GM23248 (cell line): ENCODE measurements at places on chromosomes 6 and 20.

- no peak overlapping the region for H3K27ac ChIP-seq
- no peaks in the 10 kb centered on the region for H3K36me3 ChIP-seq
- peaks cover 21% of the 10 kb centered on the region for H3K4me1 ChIP-seq
- peak; percentile 19 for DNase-seq
Observed at GRCh38 chr6:4812068-4812467, 35.9 kb downstream of the CDYL start.

GRCh38 chr6:55778705-55779104 is 96.7 kb downstream of the BMP5 start:
- no peaks in the 10 kb centered on the region for H3K27me3 ChIP-seq
- H3K27ac ChIP-seq, result no peak overlapping the region
- no peaks in the 10 kb centered on the region for H3K4me1 ChIP-seq

DNA sequence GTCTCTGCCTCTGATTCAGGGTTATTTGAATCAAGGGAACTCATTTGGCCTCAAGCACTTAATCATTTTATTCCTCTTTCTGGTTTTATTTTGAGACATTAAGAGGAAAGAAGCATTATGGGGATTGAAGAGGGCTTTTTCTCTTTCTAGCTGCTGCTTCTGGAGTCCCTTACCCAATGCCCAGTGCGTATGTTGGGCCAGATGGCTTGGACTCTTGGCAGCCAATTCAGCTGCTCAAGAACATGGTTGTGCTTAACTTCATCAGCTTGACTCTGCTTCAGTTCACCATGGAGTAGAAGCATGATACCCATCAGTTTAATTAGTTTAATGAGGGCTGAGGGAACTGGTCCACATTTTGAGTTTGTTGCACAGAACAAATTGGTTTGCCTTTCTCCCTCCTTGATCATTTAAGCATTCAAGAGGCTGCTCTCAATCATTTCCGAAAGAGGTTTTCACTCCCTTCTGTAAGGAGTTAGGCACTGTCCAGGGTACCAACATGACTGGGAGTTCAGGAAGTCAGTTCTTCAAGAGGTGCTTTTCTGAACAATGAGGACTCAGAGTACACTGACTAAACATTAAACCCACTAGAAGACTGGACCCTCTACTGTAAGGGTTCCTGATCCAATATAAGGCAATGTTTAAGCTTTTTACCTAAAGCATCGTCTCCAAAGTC is 14.6 kb downstream of the PDYN start:
- H3K27ac ChIP-seq, result no peak overlapping the region
- no peaks in the 10 kb centered on the region for H3K36me3 ChIP-seq
- H3K4me3 ChIP-seq, result no peak overlapping the region
- peaks cover 79% of the 10 kb centered on the region for H3K27me3 ChIP-seq

DNA sequence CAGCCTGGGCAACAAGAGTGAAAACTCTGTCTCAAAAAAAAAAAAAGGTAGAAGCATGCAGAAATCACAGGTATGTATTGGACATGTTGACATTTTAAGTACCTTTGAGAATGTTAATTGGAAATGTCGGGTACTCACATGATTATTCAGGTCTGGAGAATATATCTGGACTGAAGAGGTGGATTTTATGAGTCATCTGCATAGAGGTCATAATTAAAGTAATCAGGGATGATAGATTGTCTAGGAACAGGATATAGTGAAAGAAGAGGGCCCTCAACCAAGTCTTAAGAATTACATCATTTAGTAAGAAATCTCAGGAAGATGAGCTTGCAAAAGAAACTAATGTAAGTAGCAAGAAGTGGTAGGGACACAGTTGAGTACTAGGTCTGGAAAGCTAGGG is 212.5 kb downstream of the UTRN start:
- DNase-seq, result peak; percentile 10
- H3K36me3 ChIP-seq, result peaks cover 24% of the 10 kb centered on the region
- no peak overlapping the region for H3K4me3 ChIP-seq
- H3K27ac ChIP-seq, result no peak overlapping the region
- no peaks in the 10 kb centered on the region for H3K27me3 ChIP-seq
- H3K4me1 ChIP-seq, result peaks cover 11% of the 10 kb centered on the region

- H3K36me3 ChIP-seq, result no peaks in the 10 kb centered on the region
- no peak overlapping the region for H3K4me3 ChIP-seq
- H3K27me3 ChIP-seq, result no peaks in the 10 kb centered on the region
- no peak overlapping the region for H3K27ac ChIP-seq
- peak; percentile 85 for DNase-seq
Observed at GRCh38 chr20:8116067-8116811, 15.8 kb upstream of the PLCB1 start.

DNA sequence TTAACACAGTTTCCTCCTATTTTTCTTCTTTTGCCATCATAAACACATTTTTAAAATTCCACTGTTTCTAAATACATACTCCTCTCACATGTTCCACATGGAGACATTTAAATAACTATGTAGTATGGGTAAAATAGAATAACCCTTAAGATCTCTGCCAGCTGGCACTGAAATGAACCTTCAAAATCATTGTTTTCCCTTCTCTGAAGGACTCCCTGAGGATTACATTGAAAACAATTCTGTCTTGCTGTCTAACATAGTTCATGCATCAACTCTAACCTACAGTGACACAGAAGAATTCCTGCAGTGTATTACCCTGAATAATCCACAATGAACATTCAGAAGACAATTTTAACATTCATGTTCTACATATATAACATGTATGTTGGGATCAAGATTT is 1361.8 kb upstream of the CITED2 start:
- no peak overlapping the region for H3K27ac ChIP-seq
- H3K4me3 ChIP-seq, result no peak overlapping the region
- no peak for DNase-seq
- no peaks in the 10 kb centered on the region for H3K27me3 ChIP-seq

- peak; percentile 52 for DNase-seq
- peak overlapping the region; percentile 13 for H3K4me3 ChIP-seq
- peaks cover 7% of the 10 kb centered on the region; the same call in 1 of the 2 replicates for H3K36me3 ChIP-seq
- peak overlapping the region; percentile 29 for H3K27ac ChIP-seq
- peaks cover 51% of the 10 kb centered on the region for H3K4me1 ChIP-seq
Observed at GRCh38 chr6:129644567-129645015, 65.4 kb downstream of the ARHGAP18 start.

DNA sequence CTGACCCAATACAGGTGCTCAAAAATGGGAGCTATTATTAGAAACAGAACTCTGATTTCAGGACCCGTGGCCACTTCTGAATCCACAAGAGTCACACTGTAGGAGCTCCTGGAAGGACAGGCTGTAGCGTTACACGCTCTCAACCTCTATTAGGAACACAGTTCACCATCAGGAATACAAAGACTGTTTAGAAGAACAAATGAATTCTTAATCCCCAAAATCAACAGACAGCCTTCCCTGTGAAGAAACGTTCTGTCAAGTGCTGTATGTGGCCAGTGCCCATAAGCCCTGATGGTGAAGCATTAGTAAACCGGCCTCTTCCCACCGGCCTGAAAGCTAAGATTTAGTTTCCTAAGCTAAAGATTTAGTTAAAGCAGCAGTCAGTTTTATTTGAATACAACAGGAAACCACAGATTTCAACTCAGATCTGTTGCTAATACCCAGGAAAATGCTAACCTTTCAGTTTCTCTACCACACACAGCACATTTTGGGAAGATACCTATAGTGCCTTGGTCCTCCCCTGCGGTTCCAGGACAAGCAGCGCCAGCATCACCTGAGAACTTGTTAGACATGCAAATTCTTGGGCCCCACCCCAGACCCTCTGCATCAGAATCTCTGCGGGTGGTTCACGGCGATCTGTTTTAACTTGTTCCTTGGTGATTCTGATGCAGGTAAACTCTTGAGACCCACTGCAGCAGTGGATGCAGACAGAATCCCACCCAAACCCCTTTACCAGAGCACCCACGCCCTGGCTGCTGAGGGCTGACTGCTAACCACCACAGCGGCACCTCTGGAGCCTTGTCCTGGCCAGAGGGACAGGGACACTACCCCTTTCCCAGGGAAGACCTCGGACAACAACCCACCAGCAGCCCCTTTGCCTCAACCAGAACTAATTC is 33.4 kb downstream of the MTRES1 start:
- peak; percentile 5 for DNase-seq
- no peak overlapping the region for H3K27ac ChIP-seq
- no peaks in the 10 kb centered on the region for H3K36me3 ChIP-seq
- no peaks in the 10 kb centered on the region for H3K27me3 ChIP-seq
- H3K4me3 ChIP-seq, result no peak overlapping the region
- H3K4me1 ChIP-seq, result peaks cover 11% of the 10 kb centered on the region

DNA sequence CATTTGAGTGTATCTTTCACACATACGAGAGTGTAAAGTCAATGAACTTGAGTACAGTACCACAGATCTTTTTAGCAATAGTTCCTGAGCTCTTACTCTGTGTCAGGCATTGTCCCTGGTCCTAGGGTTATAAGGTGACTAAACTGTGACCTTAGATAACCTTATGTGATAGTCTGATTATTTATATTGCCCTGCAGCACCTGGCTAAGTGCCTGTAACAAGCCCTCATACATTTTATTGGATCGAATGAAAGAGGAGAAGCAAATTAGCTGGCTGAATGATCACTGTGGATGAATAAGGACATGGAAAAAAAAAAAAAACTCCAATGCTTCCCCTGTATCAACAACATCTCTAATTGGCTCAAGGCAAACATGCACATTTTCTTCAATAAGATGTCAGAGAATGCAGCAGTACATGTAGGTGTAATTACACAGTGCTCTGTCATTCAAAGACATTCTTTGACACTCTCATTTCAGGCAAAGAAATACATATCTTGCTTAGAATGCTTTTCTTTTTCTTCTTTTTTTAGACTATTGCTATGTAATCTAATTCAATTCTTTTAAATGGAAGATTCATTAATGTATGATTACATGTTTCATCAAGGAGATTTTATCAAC is 153.4 kb downstream of the PHACTR1 start:
- H3K36me3 ChIP-seq, result no peaks in the 10 kb centered on the region
- DNase-seq, result no peak
- no peaks in the 10 kb centered on the region for H3K27me3 ChIP-seq
- peaks cover 15% of the 10 kb centered on the region for H3K4me1 ChIP-seq

DNA sequence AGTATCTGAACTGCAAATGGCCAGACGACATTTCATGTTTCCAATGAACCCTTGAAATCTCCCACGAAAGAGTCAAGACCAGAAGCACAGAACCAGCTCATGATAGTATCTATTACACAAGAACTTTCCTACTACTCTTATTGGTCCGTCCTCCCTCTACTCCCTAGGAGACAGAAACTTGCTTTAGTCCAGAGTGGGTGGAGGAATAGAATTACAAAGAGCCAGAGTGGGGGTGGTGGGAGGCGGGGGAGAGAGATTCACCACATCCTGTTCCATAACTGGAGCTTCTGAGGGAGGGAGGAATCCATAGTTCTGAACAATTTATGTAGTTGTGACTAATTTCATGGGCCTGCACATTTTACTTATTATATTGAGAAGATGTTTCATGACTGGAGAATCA is 18.5 kb upstream of the WFDC10A start:
- H3K27me3 ChIP-seq, result no peaks in the 10 kb centered on the region
- peak overlapping the region; percentile 25 for H3K4me3 ChIP-seq
- peaks cover 19% of the 10 kb centered on the region for H3K4me1 ChIP-seq
- no peaks in the 10 kb centered on the region for H3K36me3 ChIP-seq
- H3K27ac ChIP-seq, result peak overlapping the region; percentile 51

- H3K27me3 ChIP-seq, result no peaks in the 10 kb centered on the region
- no peaks in the 10 kb centered on the region for H3K4me1 ChIP-seq
- no peak for DNase-seq
- H3K36me3 ChIP-seq, result no peaks in the 10 kb centered on the region
Observed at GRCh38 chr6:144178323-144178722, 28.0 kb downstream of the STX11 start.

DNA sequence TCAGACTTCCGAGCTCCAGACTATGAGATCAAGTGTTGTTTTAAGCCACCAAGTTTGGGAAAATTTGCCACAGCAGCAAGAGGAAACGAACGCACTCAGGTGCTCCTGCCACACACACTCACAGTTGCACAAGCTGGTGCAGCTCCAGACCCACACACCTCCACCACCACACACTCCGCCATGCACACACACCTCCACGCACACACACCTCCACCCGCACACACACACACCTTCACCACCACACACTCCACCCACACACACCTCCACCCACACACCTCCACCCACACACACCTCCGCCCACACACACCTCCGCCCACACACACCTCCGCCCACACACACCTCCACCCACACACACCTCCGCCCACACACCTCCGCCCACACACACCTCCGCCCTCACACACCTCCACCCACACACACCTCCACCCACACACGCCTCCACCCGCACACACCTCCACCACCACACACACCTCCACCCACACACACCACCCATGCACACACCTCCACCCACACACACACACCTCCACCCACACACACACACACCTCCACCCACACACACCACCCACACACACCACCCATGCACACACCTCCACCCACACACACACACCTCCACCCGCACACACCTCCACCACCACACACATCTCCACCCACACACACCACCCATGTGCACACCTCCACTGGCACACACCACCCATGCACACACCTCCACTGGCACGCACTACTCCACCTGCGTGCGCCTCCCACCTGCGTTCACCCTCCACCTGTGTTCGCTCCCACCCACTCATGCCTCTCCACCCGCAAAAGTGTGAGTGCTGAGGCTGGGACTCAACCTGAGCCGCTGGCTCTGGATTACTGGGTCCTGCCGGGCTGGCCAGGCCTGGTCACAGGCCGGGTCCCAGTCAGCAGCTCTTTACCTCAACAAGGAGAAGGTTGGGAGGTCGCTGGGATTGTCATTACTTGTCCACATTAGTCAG is 175.6 kb downstream of the BMP7 start:
- peaks cover 17% of the 10 kb centered on the region; the same call in 1 of the 2 replicates for H3K27me3 ChIP-seq
- no peaks in the 10 kb centered on the region for H3K4me1 ChIP-seq
- no peaks in the 10 kb centered on the region for H3K36me3 ChIP-seq
- no peak overlapping the region for H3K4me3 ChIP-seq

GRCh38 chr20:36493051-36493800 is 48.1 kb upstream of the MYL9 start:
- peaks cover 55% of the 10 kb centered on the region for H3K4me1 ChIP-seq
- H3K27ac ChIP-seq, result peak overlapping the region; percentile 81
- no peaks in the 10 kb centered on the region for H3K27me3 ChIP-seq
- DNase-seq, result no peak
- no peak overlapping the region for H3K4me3 ChIP-seq

- peaks cover 8% of the 10 kb centered on the region for H3K4me1 ChIP-seq
- H3K27me3 ChIP-seq, result no peaks in the 10 kb centered on the region
- H3K27ac ChIP-seq, result no peak overlapping the region
- no peak for DNase-seq
Observed at GRCh38 chr20:10654630-10655029, 19.2 kb downstream of the JAG1 start.

DNA sequence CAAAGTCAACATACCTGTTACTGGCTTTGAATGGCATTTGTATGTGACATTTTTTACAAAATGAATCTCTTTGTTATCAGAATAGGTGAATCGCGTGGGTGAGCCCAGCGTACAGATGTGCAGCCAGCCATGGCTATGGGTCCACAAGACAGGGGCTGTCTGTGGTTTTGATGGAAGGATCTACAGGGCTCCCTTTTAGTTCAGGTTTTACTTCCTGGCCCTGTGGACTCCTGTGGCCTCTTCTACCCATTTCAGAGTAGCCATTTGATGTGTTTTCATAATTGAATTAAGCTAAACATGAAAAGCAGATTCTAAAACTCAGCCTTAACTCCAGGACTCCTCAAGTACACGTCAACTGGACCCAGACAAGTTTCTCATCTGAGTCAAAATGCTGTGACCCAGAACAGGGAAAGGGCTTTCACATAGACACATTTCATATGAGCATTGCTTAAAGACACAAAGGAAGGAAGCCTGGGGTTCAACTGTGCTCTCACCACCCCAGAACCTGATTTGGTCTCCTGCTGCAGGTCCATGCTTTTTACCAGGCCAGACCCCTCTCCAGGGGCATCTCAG is 105.3 kb upstream of the NAA20 start:
- no peak overlapping the region for H3K4me3 ChIP-seq
- no peaks in the 10 kb centered on the region for H3K36me3 ChIP-seq
- H3K4me1 ChIP-seq, result peaks cover 11% of the 10 kb centered on the region
- H3K27me3 ChIP-seq, result no peaks in the 10 kb centered on the region
